ENCODE measurements at places on chromosomes 4 and X.
A peak's percentile ranks its signal among the peaks of the same experiment; 100 is the strongest.

DNA sequence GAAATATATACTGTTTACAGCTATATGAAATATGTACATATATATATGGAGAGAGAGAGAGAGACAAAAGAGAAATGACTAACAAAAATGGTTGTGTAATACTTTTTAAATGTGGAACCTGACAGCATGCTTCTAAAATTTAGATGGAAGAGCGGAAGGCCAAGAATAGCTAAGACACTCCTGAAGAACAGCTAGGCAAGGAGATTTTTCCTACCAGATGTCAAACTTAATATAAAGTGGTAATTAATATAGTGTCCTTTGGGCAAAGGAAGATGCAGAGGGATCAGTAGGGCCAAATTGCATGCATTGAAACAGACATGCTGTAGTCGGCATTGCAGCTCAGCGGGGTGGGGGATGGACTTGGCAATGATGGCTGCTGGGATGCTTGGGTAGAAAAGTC lies 45.2 kb downstream of the ADD1 start:
- DNase-seq: no peak

GRCh38 chr4:2363056-2363721 lies 55.3 kb downstream of the ZFYVE28 start:
- DNase-seq: peak; percentile 69

- no peak for DNase-seq
Measured at GRCh38 chr4:152540293-152540674, 4.4 kb upstream of the FBXW7 start.

DNA sequence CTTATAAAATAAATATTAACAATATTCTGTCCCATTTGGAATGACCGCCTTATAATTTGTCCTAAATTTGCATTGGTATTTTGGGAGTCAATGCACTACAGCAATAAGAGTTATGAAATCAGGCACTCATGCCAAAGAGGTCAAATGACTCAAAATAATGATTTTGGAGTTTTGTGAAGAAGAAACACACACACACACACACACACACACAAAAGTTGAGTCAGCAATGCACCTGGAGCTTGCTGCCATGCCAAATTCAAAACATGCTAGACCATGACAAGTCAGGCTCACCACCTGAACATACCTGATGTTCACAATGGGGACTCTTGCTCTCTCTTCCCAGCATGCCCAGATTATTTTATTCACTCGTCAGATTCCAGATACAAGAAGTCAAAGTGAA lies 56.7 kb downstream of the PROM1 start:
- no peak for DNase-seq

GRCh38 chr4:113901994-113902787 lies 77.3 kb downstream of the ARSJ start:
- no peak for DNase-seq

- no peak for DNase-seq
Measured at GRCh38 chrX:72030431-72030830, 101.3 kb downstream of the RTL5 start.

- no peak for DNase-seq
Measured at GRCh38 chr4:996997-997374, 3.8 kb upstream of the SLC26A1 start.

DNA sequence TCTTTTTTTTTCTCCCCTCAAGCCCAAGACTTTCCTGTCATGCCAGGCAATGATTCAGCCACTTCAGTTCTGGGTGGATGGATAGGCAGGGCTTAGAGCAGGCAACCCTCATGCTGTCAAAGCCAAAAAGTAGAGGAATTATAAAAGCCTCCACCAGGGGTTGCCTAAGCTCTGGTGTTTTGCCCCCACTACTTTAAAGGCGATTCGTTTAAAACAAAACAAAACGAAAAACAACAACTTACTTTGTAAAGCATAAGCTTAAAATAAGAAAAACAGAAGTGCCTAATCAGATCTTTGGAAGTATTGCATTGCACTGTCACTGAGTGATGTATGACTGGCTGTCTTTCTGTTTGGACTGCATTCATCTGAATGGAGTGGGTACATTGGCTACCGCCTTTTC lies 5.3 kb upstream of the IDS start:
- DNase-seq: no peak

DNA sequence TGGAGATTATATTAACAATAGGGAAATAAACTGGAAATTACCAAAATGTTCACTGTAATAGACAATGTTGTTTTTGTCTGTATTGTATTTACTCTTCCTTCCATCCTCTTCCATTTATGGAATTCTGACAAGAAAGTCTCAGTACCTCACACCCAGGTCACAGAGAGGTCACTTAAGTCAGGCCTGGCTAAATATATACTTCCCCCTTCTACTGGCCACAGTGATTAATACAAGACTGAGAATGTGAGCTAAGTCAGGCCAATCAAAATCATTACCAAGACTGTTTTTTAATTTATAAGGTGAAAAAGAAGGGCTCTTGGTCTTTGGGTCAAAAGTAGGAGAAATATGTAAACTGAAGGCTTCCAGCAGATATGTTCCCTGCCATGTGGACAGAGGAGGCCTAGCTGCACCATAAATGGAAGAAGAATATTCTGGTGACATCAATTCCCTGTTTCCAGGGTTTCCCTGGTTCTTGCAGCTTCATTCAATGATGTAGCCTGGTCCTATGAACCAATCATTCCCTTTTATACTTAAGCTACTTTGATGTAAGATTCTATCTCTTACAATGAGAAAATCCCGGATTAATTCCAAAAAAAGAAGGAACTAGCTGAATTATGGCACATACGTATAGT lies 64.3 kb downstream of the LRBA start:
- DNase-seq: no peak

GRCh38 chrX:110132450-110133114 lies 129.7 kb downstream of the TMEM164 start:
- no peak for DNase-seq

- DNase-seq: no peak
Measured at GRCh38 chr4:39320381-39321115, 45.6 kb downstream of the RFC1 start.

- no peak for DNase-seq
Measured at GRCh38 chr4:36549252-36549651, 267.8 kb downstream of the DTHD1 start.

DNA sequence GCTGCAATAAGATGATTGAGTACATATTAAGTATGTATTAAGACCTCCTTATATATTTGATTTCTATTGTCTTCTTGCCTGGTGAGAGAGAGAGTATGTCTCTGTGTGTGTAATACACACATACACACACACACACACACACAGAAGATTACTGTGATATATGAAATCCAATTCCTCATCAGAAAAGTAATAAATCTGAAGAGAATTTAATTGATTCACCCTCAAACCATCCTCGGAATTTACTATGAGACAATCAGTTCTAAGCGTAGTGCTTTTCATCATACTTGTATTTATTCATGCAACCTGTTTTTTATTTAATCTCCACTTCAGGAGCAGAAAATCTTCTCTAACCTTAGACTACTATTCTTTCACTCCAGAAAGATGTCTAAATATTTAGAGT lies 62.3 kb upstream of the TLL1 start:
- DNase-seq: no peak

GRCh38 chrX:23493941-23494374 lies 159.3 kb downstream of the PTCHD1 start:
- no peak for DNase-seq

GRCh38 chr4:108744307-108744706 lies 18.5 kb downstream of the ETNPPL start:
- DNase-seq: no peak

- DNase-seq: no peak
Measured at GRCh38 chr4:66565801-66566200, 895.5 kb upstream of the EPHA5 start.

DNA sequence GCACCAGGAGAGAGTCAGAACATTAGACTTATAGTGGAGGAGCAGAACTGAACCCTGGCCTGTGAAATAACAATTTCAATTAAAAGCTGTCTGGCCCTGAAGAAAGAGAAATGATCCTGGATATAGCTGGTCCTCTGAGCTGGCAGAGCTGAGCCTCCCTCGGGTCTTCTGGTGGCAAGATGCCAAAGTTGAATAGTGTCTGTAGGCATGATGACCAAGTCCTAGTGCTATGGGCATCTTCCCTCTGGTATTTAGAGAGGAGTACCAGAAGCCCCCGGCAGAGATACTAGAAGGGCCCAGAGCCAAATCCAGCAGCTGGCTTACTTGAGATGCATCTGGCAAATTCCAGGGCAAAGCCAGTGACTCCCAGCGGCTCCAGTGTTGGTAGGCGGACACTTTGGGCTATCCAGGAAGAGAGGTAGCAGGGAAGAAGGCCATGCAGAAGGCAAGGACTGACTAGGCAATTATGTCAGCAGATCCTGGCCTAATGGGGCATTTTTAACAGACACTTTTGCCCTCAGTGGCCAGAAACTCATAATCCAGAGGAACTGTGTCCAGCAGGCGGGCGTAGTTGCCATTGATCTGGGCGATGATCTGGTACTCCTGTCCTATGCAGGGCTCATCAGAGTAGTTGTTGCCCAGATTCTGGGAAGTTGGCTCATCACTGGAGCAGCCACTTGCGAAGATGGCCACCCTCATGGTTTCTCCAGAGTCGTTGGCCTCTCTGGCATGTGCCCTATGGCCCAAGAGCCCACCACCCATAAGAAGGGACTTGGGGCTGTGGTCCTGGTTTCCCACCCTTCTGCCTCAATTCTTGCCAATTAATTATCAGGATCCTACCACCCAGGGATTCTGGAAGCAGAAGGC lies 17.9 kb downstream of the VSIG4 start:
- DNase-seq: no peak

- DNase-seq: no peak
Measured at GRCh38 chr4:57156242-57156990, 46.2 kb upstream of the IGFBP7 start.

DNA sequence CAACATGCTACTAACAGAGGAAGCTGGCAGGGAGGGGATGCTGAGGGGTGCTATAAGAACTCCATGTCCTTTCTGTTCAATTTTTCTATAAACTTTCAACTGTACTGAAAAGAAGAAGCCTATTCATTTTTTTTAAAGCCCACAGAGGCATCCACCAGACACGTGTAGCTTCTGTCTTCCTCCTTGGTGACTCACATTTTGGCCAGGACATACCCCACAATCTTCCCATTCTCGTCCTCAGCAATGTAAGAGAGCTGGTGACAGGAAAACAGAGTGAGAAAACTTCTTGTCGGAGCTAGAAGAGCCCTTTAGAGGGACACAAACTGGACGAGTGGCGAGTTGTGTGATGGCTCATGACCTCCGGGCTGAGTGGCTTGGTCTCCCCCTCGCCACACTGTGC lies 1.1 kb downstream of the NAA10 start:
- no peak for DNase-seq

- DNase-seq: no peak
Measured at GRCh38 chr4:89263265-89263664, 44.3 kb downstream of the GPRIN3 start.

GRCh38 chrX:295136-295535 lies 14.0 kb downstream of the PLCXD1 start:
- DNase-seq: no peak

- no peak for DNase-seq
Measured at GRCh38 chr4:1084796-1085403, 28.5 kb downstream of the RNF212 start.

DNA sequence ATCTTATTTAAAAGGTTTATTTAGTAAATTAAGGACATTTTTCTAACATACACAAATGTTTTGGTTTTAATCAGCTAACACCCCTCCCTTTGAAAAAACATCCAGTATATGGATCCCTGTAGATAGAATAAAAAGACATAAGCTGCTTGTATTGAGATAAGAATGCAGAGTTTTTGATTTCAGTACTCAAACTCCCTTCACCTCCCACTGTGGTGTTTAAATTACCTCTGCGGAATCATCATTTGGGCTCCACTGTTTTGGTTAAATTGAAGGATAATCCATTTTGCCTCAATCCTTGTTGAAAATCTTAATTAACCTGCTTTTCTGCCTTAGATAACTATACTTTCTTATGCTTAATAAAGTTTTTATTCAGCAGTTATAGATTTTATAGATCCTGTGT lies 27.6 kb downstream of the USP53 start:
- DNase-seq: no peak

- DNase-seq: no peak
Measured at GRCh38 chr4:24164054-24164693, 274.3 kb upstream of the PPARGC1A start.

- DNase-seq: no peak
Measured at GRCh38 chrX:68848189-68848940, 19.5 kb downstream of the EFNB1 start.

GRCh38 chr4:153218961-153219360 lies 14.7 kb downstream of the TRIM2 start:
- DNase-seq: no peak

DNA sequence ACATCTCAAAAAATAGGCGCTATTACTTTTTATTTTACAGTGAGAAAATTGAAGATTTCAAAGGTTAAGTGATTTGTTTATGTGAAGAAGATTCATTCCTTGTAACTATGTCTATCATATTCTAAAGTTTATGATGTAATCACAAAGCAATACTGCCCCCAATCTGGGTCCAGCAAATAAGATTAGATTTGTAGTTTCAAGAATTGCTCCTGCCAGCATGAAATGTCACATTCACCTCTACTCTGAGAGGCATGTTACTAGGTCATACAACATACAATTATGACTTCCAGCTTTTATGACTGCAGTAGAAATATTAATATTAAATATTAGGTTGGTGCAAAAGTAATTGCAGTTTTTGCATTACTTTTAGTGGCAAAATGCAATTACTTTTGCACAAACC lies 976.2 kb downstream of the FSTL5 start:
- no peak for DNase-seq

- DNase-seq: no peak
Measured at GRCh38 chr4:1294424-1294823, 4.7 kb downstream of the MAEA start.

GRCh38 chr4:48681856-48682255 lies 98.2 kb downstream of the FRYL start:
- no peak for DNase-seq

GRCh38 chr4:158824425-158825274 lies 55.8 kb downstream of the FNIP2 start:
- DNase-seq: no peak

- no peak for DNase-seq
Measured at GRCh38 chr4:183149616-183150539, 50.8 kb downstream of the WWC2 start.

- no peak for DNase-seq
Measured at GRCh38 chr4:77418333-77418732, 187.3 kb upstream of the CXCL13 start.

GRCh38 chr4:23068287-23068686 lies 375.6 kb downstream of the GBA3 start:
- no peak for DNase-seq

- peak; percentile 96 for DNase-seq
Measured at GRCh38 chrX:149938881-149939654, 777 bp upstream of the EOLA2 start.

DNA sequence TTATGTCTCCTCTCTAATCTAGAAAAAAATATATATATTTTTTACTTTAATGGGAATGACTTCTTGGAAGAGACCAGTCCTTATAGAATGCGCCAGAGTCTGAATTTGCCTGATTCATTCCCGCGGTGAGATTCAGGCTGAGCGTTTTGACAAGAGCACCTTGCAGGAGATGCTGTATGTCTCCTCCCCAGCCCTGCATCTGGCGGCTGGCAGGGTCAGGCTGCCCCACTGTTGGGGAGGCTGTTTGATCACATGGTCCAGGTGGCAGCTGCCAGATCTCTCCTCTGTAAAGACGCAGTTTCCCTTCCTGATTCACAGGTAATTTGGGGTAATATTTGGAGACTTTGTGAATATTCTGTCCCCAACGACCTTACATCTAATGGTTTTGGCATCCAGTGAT lies 9.7 kb downstream of the PDZD4 start:
- no peak for DNase-seq

- no peak for DNase-seq
Measured at GRCh38 chr4:6682862-6683590, 10.7 kb upstream of the S100P start.

Measured in ovary (tissue), 10 donors.